ENCODE measurements at places on chromosomes 2 and 18.

- no peak for ATAC-seq
These were observed 153.7 kb downstream of the CAMKMT start for GRCh38 chr2:44515416-44515815.

GRCh38 chr2:152126664-152127063 is 27.8 kb upstream of the CACNB4 start:
- ATAC-seq: no peak

DNA sequence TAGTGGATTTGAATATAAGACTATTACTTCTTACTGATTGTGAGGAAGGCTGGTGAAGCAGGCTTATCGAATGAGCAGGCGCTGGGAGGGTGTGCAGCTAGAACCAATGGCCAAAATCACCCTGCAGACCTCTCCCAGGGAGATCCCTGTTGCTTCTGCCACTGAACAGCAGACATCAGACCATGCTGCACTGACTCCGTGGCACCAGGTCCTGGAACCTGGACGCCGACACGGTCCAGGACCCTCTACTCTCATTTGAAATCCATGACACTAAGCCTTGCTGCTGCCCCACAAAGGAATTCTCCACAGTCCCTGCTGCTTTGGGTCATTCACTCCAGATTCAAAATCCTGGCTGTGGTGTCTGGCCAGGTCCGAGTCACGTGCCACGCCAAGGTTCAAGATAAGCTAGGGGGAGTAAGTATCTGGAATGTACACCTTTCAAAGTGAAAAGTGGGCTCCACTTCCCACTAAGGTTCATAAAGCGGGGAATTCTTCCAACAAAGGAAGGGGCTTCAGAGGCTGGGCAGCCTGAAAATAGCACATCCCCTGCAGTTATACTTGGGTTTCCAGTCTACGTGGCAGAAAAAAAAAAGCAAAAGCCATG is 9.0 kb upstream of the YWHAQ start:
- ATAC-seq: no peak

- no peak for ATAC-seq
These were observed 253.1 kb upstream of the NXPH2 start for GRCh38 chr2:139033300-139033699.

GRCh38 chr2:170335351-170335750 is 157.4 kb downstream of the MYO3B start:
- no peak for ATAC-seq

DNA sequence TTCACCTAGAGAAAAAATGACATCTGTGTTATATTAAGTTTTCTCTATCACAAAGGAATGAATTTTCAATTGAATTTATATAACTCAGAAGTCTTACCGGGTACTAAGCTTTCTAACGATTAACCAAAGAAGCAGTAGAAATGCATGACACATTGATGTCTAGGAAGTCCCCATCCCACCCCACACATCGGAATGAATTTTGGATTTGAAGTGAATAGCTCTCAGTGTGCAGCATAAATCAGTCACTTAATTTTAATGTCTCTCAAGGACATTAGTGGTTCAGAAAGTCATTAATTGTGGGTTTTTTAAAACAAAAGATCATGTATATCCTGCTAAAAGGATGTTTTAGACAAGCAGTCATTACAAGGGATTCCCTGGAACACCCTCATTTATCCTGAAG is 141.4 kb upstream of the PIEZO2 start:
- ATAC-seq: no peak

- no peak for ATAC-seq
These were observed 255.4 kb downstream of the TDRD15 start for GRCh38 chr2:21379140-21379539.

- no peak for ATAC-seq
These were observed 74.9 kb upstream of the TAF1B start for GRCh38 chr2:9768388-9768787.

GRCh38 chr18:48860269-48861180 is 90.2 kb downstream of the SMAD7 start:
- no peak for ATAC-seq

DNA sequence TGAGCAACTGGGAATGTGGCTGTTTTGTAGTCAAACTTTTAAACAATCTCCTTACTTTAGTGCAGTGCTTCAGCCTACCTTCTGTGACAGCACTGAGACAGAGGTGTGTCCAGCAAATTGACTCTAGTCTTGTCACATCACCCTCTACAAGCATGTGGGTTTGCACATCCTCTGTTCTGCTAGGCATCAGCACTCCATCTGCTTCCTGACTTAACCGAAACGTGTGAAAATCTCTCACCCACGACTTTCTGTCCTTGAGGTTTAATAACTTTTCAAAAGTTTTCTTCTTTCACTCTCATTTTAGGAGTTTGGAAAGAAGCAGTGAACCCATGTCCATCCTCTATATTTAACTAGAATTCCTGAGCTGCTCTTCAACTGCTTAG is 42.6 kb downstream of the TTR start:
- ATAC-seq: no peak

- peak; percentile 37 for ATAC-seq
These were observed 125.9 kb downstream of the MSH2 start for GRCh38 chr2:47528874-47529273.

- ATAC-seq: peak; percentile 94
These were observed 37.6 kb downstream of the C18orf63 start for GRCh38 chr18:74353169-74353775.

DNA sequence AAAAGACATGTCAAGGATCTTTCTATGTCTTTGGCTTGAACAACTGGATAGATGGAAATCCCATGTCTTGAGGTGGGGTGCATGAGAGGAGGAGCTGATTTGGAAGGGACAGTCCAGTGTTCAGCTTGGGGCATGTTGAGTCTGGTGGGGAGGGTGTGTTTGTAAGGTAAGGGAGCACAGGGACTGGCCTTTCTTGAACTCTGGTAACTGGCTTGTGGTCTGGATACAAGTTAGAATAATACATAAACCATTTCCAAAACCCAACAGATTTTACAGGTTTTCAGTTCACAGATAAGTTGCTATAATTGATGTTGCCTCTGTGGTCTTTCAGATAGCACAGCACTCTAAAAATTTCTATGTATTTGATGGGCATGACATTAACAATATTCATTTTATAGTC is 24.2 kb downstream of the RHBDD1 start:
- no peak for ATAC-seq

GRCh38 chr2:89820248-89820647 is 1128.8 kb downstream of the RPIA start:
- ATAC-seq: no peak

DNA sequence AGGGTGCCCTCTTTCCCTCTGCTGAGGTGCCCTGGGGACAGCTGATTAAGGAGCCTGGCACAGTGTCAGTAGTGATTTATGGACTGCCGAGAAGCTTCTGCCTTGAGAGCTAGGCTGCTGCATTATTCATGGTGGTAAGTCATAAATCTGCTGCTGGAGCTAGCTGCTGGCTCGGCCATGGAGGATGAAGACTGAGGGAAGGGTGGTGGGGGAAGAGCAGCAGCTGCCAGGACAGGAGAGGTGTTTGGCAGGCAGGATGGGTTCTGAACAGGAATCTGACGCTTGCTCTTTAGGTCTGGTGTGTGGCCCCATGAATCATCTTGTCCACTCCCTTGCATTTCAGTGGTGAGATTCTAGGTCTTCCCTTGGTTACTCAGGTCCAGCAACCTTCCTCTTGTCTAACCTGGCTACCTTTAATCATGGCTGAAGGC is 296.3 kb downstream of the DYSF start:
- ATAC-seq: peak; percentile 65
